Activated T-helper 1 cell treated with Interleukin-2 at 50 U/mL for 16 hours (primary cell): ENCODE measurements at places on chromosomes 5 and 9.

DNA sequence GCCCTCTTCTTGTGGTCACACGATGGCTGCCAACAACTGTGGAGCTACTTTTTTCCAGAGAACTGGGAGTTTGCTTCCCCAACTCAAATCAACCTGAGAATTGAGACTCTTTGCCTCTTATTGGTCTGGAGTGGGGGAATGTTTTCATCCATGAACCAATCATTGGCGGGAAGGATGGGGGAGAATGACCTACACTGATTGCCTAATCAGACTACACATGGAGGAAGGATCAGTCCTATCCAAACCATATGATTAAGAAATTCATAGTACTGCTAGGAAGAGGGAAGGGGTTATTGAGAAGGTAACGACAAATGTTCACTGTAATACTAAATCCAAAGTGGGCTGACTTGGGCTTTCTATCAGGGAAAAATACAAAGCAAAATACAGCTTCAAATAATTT is 7.9 kb upstream of the KIF2A start:
- no peak for DNase-seq

- DNase-seq: no peak
These were observed 17.1 kb upstream of the APC start for GRCh38 chr5:112720576-112720975.

- DNase-seq: no peak
These were observed 9.7 kb upstream of the F2RL1 start for GRCh38 chr5:76809141-76809540.

DNA sequence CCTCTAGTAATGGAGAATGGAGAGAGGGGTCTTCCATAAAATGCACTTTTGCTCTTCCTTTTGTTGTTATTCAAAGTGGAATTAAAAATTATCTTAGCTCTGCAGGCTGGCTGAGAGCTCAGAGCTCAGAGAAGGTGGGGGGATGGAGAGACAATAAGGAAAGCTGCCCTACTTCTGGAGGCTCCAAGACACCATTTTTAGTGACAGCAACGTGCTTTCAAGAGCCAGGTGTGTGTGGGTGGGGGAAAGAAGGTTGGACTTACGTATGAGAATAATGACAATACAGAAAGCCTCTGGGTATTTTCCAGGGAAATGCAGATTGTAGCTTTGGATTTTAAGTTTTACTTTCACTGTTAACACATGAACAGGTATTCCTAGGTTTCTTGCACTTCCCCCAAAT is 173.9 kb downstream of the TRPM3 start:
- DNase-seq: no peak

GRCh38 chr9:98801561-98801960 is 5.2 kb upstream of the ANKS6 start:
- no peak for DNase-seq

DNA sequence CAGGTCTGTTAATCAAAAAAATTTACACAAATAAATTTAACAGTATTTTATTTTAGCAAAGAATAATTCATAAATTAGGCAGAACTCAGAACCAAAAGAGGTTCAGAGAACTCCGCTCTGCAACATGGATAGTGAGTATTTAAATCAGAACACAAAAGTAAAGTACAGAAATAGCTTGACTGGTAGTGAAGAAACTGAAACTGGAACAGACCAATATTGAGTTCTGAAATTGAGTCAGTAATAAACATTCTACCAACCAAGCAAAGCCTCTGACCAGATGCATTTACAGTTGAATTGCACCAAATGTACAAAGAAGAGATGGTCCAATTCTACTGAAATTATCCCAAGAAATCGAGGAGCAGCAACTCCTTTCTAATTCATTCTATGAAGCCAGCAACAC is 1542.8 kb downstream of the EFNA5 start:
- DNase-seq: no peak

DNA sequence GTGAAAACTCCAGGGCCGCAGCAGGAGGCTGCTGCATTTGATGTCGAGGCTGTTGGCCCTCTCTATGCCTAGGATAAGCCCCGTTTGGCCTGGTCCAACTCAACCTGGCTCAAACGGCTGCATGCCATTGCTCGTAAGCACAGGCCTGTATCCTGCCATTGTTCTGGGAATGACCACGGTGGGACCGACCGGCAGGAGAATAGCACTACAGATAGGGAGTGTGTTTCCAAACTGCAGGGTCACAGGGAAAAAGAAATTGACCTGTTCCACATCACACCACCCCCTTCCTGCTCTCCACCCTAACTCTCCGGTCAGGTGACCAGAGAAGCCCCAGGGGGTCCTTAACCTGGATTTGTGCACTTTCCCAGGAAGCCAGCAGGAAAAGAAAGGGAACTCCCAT is 278.7 kb upstream of the KLF4 start:
- DNase-seq: no peak

DNA sequence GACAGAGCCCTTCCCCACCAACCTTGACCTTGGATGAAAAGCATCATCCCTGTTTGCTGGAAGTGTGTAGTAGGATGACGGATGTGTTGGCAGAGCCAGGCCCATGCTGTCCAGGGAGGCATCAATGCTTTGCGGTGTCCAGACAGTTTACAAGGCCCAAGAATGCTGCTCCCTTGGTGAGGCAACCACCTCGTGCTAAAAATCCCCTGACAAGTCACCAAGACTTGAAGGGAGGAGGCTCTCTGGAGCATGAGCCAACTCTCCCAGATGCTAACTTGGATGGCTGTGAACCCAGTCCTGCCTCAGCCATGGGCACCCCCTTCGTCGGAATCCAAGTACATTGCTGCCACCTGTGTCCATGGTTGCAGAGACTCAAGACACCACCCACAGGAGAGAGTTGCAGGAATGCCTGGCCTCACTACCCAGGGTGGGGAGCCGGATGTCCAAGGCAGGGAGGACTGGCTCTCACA is 9.5 kb upstream of the NKD2 start:
- no peak for DNase-seq

- no peak for DNase-seq
These were observed 220.6 kb downstream of the MELK start for GRCh38 chr9:36793277-36793676.

DNA sequence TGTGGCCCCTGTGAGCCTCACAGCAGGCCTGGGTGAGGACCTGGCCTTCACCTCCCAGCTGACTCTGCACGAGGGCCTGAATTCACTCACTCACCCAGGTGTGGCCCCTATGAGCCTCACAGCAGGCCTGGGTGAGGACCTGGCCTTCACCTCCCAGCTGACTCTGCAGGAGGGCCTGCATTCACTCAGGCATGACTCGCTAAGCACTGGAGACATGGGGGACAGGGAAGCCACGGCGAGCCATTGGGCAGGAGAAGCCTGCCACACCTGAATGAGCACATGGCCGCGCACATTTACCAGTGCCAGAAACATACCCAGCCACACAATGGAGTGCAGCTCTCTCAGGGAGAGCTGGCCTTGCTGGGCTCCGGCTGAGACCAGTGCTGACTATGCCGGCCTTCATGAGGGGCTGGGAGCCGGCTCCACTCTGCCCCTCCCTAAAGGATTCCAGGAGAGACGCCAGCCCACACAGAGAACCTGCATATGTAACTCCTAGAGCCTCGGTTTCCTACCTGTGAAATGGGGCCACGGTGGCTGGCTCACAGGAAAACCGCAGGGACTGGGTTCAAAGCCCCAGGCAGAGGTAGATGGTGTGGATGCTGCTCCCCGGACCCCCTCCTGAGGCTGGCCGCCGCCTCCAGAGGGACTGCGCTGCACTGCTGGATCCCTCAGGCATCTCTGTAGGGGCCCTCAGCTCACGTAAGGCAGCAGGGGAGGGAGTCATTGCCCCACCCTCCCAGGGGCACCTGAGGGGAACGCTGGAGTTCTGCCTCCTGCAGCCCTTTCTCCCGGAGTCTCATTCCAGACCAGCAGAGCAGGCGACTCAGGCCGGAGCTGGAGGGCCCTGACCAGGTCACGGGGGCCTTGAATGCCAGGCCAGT is 7.2 kb downstream of the ADAMTS2 start:
- DNase-seq: no peak

DNA sequence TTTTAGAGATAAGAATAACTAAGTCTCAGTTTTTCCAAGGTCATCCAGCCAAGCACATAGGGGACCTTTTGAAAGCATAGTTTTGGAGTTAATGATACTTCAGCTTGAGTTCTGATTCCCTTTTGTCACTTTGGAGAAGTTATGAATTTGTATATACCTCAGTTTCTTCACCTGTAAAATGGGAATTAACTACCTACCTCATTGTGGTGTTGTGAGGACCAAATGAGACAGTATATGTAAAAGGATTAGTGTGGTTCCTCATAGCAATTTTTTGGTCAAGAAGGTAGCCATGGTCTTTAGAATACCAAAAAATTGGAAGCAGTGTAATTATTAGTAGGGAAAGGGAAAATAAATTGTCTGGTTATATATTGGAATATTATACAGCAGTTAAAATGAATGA is 97.6 kb upstream of the DHFR start:
- DNase-seq: no peak
